ENCODE measurements at places on chromosomes 5 and 9.

DNA sequence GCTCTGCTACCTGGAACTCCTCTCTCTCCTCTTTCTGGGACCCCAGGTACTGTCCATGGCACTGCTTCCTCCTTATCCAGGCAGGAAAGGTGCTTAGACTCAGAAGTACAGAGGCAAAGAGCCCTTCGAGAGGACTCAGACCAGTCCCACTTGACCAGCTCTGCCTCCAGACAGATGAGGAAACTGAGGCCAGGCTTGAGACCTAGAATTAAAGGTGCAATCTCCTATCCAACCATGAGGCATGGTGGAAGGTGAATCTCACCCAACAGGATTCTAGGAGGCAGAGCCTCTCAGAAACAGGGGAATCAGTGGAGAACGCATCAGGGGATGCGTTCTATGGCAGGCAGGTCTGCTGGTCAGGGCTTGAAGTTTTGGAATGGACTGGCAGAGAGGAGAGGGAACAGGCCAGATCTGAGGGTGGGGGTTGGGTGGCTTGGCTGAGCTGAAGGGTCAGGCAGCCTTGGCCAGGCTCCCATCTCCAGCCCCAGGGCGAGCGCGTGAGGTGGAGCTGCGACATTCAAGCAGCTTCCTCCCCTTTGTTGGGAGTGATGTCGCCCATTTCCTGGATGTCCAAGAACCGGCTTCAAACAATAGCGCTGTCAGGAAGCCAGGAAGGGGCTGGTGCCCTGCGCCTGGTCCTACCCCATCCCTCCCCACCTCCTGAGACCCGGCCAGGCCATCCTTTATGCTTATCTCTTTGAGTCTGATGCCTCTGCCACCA is 26.2 kb downstream of the NDUFA8 start:
- DNase-seq = no peak

DNA sequence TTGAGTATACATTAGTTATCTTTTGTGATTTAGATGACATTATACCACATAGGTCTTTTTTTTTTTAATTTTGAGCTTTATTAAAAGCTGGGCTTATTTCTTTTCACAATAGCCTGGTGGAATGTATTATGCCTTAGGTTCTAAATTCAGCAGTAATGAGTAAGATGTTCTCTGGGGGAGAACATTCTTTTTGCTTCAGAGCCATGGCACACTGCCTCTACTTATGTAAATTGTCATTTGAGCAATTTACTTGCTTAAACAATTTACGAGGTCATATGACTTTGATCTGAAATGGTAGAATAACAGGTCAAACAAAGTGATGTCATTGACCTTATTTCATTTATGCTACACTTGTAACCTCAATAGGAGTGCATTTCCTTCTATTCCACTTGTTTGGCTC is 154.2 kb downstream of the FOCAD start:
- DNase-seq = no peak

DNA sequence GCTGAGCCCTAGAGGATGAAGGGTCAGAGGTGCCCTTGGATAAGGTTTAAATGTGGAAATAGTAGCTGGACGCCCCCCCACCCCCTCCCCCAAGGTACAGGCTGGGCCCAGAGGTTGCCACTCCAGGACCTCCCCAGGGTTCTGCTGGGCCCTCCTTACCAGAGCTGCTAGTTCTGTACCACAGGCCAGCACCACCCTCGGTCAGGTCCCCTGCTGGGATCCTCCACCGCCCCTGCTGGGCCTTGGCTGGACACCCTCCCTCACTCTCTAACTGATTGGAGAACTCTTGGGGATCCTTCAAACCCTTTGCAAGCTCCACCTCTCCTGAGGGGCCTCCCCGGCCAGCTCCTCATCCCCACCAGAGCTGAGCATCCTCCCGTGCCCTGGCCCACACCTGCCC is 34.9 kb downstream of the PTGES start:
- no peak for DNase-seq

GRCh38 chr5:5592541-5592940 is 170.1 kb downstream of the ICE1 start:
- no peak for DNase-seq

GRCh38 chr9:37029776-37030610 is 4.1 kb downstream of the PAX5 start:
- DNase-seq = no peak

GRCh38 chr5:32595118-32595517 is 9.8 kb downstream of the SUB1 start:
- DNase-seq = no peak

- no peak for DNase-seq
Measured at GRCh38 chr9:84570482-84571154, 98.9 kb upstream of the NTRK2 start.

DNA sequence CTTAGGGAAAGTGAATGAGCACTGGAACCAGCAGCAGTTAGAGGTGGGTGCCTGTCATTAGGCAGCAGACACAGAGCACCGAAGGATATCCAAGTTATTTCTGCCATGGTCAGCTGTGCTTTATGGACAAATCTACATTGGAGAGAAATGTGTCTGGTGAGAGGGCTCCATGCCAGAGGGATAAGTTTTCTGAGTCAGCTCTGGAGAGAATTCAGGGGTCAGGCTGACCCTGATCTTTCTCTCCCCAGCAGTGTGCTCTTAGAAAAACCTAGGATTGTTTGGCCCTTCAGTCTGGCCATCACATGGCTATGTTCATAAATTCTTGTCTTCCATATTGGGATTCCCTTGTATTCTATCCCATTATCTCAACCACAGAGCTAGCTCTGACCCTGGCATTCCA is 8.9 kb upstream of the IL17B start:
- no peak for DNase-seq

GRCh38 chr5:128015978-128016377 is 67.6 kb upstream of the SLC12A2 start:
- no peak for DNase-seq

DNA sequence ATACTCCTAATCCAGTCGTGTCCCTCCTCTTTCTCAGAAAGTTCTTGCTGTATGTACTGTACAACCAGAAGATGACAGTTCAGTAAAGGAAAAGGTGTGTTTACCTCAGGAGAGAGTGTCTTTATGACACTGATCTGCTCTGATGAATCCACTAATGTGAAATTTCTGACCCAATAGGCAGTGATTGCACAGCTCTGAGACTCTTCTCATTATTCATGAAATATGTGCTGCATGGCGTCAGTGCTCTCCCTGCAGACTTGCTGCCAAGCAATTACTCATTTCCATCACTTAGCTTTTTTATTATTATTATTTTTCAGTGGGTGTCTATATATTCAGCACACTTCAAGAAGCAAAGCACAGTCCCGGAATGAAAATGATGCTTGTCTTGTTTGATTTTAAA is 389.0 kb downstream of the RASEF start:
- no peak for DNase-seq

DNA sequence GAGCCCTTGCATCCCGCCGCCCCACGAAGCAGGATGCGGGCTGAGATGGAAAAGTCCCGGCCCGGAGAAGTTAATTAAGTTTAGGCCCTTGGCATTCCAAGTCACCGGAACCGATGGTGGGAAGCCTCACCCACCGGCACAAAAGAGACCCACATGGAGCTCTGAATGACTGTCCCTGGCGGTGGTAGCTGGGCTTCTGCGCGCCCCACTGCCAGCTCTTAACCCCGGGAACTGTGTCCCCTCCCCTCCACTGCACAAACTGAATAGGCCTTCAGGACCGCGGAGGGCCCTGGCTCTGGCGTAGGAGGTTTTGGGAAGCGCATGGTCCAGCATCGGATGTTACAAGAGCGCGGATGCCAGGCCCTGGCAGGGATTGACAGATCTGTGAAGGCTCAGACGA is 291.1 kb upstream of the TUT7 start:
- no peak for DNase-seq

- DNase-seq = no peak
Measured at GRCh38 chr5:64505769-64506566, at the start of gene RGS7BP. Gene RGS7BP (plus strand): TSS chr5:64506015. CDS start chr5:64506625, 610 bp downstream.

DNA sequence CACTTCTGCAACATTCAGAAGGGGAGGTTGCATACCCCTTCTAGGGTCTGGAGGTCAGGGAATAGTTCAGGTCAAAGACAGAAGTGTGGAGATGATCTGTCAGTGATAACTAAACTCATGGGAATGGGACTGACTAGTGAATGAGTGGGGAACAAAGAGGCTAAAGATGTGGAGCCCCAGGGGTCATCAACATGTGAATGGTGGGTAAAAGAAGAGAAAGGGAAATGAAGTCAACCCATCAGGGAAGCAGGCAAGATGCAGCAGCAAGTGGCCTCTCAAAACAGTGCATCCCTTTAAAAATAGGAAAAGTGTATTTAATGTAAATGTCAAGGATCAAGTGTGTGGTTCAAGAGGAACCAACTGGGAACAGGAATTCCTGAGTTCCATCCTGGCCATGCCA is 69.9 kb downstream of the PLPPR1 start:
- DNase-seq = no peak

DNA sequence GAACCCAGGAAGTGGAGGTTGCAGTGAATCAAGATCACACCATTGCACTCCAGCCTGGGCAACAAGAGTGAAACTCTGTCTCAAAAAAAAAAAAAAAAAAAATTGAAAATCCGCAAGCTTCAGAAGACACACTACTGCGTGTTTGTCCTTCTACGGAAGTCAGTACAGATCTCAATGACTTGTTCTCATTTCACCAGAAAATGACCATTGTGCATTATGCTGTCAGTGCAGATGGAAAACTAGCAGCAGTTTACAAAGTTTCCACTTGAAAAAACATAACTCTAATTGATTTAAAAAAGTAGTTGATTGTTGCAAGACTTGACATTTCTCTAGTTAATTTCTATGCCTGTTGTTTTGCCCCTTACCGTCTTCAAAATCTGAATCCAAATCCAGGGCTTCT is 298.0 kb upstream of the DMRT1 start:
- DNase-seq = no peak

DNA sequence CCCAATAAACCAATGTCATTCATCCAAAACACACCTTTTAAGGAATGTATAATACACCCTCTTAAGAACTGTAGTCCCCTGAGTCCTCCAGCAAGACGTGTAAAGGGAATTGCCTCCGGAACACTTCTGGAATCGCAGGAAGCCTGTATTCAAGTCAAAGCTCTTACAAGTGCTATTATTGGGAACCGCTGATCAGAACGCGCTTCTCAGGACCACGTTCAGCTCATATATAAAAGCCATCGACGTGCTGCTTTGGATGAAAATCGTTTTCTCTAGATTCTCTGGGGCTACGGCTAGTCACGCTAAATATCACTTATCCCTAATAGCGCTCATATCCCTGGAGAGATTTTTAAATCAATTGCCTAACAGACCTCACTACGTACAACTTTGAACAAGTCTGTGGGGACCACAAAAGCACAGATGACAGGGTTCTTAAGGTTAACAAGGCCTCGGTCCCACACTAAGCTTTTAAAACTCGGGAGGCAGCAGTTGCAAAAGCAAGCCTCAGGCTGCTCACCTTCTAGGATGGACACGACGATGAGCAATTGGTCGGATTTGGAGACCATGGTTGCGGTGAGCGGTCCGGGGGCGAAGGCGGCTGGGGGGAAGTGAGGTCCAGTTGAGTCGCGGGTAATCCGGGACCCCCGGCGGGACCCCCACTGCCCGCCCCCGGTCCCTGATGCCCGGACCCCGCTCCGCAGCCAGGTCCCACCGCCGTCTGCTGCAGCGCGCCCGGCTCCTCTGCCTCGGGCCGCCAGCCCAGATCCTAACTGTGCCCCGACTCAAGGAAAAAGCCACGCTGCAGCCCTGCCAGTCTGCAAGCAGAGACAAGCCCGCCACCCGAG is 548 bp downstream of the CEP120 start:
- no peak for DNase-seq

DNA sequence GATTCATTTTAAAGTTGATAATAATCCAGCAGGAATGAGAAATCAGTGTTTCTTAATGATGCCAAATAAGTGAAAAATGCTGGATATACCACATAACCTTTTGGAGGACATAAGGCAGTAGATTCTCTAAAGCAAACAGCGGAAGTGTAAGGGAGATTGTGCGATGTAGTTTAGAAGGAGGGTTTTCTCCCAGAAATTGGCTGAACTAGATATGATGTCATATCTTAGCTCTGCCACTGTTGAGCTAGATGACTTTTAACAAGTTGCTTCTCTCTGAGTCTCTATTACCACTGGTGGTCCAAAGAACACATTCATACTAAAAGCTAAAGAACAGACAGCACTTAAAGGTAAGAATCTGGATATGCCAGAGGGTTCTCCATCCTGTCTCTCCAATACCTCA is 107.0 kb downstream of the NR6A1 start:
- no peak for DNase-seq

- no peak for DNase-seq
Measured at GRCh38 chr9:81890104-81890503, 38.1 kb upstream of the SPATA31D4 start.

GRCh38 chr5:145824040-145824439 is 11.1 kb downstream of the PRELID2 start:
- no peak for DNase-seq

DNA sequence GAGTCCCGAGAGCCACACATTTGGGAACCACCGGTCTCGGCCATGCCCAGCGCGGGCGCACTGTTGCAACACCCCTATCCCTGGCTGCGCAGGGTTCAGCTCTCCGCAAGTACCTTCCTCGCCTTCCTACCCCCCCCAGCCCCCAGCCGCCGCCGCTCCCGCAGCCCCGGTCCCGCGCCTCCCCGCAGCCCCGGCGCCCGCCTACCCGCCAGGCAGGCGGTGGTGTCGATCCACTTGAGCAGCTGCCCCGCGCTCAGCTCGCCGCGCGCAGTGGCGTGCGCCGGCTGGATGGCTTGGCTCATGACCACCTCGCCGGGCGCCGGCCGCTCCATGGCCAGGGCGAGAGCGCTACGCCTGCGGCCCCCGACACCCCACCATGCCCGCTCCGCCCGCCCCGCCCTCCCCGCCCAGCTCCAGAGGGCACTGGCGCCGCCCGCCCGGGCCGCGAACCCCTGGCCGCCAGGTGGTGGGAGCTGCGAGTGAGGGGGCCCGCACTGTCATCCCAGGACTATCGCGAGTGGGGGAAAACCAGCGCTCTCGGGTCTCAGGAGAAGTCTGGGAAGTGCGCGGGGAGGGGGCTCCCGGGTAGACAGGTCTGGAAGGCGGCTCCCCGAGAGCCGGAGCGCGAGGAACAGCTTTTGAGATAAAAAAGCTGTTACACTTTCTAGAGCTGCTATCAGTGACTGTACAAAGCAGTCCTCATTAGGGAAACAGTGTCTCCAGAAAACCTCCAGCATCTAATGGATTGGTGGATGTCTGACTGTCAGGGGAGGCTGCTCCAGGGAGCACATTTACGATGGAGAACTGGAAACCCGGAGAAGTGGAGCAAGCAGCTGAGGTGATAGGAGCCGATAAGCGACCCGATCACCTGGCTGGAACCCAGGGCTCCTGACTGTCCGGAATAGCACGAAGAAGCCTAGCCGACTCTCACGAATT is at the start of gene ACOT12:
Gene ACOT12, minus strand, starts transcription at position 352 of the 936 bp plus-strand sequence. Its CDS starts 20 bp downstream, at position 332.
- DNase-seq = no peak

Measured in cortex of kidney (tissue), 1 donor.